ENCODE measurements at places on chromosomes 1 and 21. TPM values are rescaled to one million over a fixed set of nuclear protein-coding genes. Genes with fewer than 3 reads are reported as not detected.

GRCh38 chr1:69401879-69402278 lies 165.8 kb upstream of the LRRC7 start:
- DNase-seq, result no peak

- no peak for DNase-seq
Measured at GRCh38 chr1:235416662-235417049, 49.4 kb downstream of the TBCE start.

DNA sequence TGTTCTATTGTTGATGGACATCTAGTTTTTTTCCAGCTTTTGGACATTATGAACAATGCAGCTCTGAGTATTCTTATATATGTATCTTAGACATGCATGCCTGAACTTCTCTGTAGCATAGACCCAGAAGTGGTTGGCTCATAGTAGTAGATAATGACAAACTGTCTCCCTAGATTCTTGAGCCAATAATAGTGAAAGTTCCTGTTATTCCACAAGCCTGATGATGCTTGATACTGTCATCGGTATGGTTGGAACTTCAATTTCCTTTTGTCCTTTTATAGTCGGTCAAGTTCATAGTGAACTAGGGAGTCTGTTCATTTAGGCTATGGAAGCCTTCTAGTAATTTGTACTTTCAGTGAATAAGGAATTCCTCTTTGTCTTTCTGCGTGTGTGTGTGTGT lies 56.8 kb downstream of the MTR start:
- no peak for DNase-seq

DNA sequence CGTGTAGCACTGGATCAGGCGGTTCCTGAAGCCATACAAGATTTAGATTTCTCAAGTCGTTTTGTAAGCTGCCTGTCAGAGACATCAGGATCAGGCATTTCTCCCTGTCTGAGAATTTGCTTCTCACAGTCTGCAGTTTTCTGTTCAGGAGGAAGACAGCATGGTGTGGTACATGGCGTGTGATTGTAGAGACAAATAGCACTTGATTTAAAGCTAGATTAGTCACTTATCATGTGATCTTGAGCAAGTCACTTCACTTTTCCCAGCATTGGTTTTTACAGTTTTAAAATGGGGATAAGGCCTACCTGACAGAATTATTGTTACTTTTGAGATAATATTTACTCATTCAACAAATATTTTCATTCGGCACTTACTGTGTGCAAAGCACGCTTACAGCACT lies 63.3 kb downstream of the AK4 start:
- no peak for DNase-seq

DNA sequence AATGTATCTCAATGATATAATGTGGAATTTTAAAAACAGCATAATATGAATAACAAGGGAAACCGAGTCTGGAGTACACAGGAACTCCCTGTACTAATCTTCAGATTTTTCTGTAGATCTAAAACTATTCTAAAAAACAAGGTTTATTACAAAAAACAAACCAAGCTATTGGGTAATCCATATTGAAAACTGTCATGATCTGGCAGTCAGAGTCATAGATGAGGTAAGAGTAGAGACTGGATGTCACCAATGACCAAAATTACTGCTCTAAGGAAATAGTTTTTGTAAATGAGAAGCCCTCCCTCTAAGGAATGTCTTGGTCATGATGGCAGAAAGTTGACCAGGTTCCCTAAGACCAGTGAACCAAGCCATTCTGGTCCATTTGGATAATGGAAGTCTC lies 2.4 kb upstream of the SPOCD1 start:
- no peak for DNase-seq

GRCh38 chr1:235421751-235422150 lies 54.5 kb downstream of the TBCE start:
- no peak for DNase-seq

GRCh38 chr1:63128556-63128955 lies 193.8 kb upstream of the FOXD3 start:
- no peak for DNase-seq

DNA sequence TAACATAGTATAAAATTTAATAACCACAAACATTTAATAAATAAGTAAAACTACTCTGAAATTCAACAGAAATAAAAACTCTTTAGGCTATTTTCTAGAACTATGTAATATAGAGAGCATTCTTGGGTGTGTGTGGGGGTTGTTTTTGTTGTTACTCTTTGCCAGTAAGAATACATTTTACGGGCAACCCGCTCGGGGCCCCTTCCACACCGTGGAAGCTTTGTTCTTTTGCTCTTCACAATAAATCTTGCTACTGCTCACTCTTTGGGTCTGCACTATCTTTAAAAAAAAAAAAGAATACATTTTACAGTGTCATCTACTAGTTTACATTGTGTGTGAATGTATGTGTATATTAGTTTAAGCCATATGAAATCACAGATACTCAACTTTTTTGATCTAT lies 16.0 kb upstream of the GIPC2 start:
- no peak for DNase-seq

DNA sequence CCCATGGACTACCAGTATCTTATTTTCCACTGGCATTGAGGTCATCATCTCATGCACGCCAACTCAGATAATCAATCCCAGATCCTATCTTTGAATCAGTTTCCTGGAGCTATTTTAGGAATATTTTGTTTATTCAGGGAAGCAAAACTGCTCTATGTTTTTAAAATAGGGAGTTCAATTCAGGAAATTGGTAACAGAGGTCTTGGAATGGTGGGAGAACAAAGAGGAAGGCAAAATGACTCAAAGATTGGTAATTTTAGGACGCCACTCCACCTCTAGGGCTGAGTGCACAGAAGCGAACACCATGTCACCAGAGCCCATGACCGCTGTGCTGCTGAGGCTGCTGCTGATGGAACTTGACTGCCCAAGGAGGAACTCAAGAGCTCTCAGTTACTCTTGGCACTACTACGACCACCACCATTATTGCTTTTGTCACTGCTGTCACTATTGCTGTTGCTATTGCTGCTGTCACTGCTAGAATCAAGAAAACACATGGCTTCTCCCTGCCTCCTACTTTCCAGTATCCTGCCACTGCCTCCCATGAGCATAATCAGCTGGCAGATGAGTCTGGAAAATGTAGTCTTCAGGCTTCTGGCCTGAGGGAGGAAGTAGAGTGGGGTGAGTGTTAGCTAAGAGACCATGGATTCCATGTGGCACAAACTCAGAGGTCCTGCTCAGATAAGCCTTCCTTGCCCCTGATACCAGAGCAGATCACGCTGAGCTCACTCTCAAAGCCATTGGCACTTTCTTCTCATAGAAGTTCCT lies 71.6 kb upstream of the CNIH3 start:
- DNase-seq, result no peak

GRCh38 chr1:169426174-169426705 lies 1.0 kb downstream of the CCDC181 start:
- DNase-seq, result no peak

- no peak for DNase-seq
Measured at GRCh38 chr1:62176597-62177312, 17.9 kb upstream of the L1TD1 start.

DNA sequence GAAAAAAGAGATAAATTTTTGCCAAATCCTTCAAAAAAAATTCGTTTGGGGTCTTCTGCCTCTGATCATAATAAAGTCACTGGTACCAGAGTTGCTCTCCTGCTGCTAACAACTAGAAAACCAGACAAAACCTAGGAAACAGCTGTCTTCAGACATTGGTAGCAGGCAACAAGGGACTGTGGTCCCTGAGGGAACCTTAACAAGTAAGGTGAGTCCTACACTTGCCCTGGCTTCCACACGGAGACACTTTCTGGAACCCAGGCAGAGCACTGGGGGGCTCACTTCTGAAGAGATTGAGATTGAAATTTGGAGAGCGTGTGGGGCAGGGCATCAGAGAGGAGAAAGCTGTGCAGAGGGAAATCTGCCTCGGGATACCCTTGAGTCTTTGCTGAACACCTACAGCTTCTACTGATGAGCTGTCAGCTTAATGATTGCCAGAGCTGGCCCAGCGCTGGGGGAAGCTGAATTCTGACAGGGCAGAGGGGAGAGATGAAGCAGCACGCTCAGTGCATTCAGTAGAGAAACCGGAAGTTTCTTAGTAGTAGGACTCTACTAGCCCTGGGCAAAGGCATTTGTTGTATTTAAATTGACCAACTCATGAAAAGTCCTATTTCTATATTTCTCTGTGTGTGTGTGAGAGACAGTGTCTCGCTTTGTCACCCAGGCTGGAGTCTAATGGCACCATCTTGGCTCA lies 18.5 kb upstream of the FAM89A start:
- no peak for DNase-seq

- DNase-seq, result peak; percentile 87
Measured at GRCh38 chr1:212432661-212433576, at the start of gene NENF. Gene NENF (plus strand): TSS chr1:212432920. CDS start chr1:212432944, 24 bp downstream.

DNA sequence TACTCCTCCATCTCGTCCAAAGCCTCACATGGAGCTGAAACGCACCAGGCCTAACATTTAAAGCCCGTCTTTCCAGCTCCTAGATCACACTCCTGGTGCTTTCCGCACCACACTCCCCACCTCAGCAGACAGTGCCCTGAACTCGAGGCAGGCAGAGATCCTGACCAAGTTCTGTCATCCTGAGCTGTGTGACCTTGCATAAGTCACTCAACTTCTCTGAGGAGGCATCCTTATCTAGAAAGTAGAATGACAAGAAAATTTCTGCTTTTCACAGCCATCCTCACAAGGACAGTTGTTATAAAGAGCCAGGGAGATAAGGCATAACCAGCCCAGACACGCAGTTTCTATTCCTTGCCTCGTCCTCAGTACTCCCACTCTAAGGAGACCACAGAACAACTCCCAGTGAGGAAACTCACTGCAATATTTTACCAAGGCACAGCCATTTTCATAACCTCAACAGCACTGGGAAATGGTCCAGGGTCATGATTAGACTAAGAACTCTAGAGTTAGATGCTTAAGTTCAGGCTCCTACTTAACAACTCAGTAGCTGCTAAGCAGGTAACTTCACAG lies 3.1 kb downstream of the LRP8 start:
- no peak for DNase-seq

- no peak for DNase-seq
Measured at GRCh38 chr1:7524341-7525337, 246.5 kb upstream of the VAMP3 start.

DNA sequence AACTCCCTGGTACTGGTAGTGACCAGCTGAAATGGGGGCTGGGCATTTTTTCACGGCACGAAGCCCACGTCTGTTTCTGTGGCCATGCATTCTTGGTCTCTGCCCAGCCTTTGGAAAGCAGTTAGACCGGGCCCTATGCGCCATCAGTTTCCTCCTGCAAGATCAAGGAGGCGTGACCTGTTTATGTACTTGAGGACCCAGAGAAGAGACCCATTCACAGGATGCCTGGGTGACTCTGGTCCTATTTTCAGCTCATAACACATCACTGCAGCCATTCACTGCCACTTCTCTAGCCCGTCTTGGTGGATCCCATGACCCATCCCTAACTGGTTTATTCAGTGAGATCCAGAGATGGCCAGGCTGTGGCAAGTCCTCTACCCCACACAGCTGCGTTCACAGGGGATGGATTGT lies 70.4 kb downstream of the SPSB1 start:
- no peak for DNase-seq

The TAS1R1 gene
- total RNA-seq, result 0.11 TPM

The LCE2A gene
- total RNA-seq, result not detected

The MR1 gene
- total RNA-seq, result 39.3 TPM

The MAP10 gene
- total RNA-seq, result 4.2 TPM

The LRRC39 gene
- 6.3 TPM for total RNA-seq

The SSX2IP gene
- total RNA-seq, result 15.0 TPM

All from upper lobe of left lung (tissue), 6 donors.